ENCODE measurements at places on chromosomes 12 and 14.

DNA sequence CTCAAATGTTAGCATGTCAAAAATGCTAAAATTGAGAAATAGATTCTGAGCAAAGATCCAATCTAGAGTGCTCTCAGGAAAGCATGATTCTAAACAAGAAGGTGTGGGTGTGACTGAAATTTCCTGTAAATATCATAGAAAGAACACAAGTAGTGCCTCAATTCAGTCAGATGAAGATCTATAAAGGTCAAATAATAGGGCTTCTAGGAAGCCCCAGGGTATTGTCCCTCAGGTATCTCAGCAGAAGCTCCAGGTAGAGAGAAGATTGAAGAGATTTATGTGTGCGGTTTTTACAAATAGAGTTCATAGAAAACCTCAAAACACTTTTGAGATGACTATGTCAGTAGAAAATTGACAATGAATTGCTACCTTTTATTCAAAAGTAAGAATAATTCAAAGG, 13.0 kb downstream of the KLRD1 start:
- DNase-seq: no peak

DNA sequence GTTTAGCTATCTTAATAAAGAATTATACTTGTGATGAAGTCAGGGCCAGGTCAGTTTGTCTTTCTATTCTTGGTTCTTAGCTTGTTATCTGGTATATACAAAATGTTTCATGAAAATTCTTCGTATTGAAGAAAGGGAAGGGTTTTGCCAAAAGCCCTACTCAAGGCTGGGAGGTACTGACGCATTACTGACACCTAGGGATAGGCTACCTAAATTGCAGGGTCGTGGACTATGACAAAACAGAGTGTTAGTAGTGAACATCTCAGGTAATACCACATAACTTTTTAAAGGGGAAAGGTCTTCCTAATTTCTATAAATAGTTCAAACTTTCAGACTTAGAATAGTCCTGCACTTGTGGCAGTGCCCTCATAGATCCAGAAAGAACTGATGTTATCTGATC, 246.3 kb downstream of the RGS6 start:
- no peak for DNase-seq

DNA sequence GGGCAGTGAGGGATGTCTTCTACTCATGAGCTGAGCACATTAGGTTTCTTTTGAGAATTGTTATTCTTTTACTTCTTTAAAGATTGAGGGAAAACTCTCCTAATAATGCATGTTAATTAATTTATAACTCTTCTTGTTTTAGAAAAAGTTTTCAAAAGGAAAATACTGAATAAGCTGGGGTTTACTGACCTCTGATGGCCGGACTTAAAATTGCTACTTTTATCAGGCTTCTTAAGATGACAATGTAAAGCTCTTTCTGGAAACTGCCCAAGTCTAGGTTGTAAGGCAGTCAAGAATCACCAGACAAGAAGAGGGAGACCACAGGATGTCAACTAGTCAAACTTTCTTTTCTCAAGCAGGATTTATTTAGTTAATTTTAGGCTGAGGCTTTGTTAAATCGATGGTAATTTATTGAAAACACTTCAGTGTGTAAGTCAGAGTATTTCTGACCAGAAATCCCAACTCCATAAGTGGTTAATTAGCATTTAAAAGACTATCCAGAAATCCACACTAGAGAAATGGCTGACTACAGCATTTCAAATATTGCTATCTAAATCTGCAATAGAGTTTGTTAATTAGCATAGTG, 82.1 kb downstream of the AVPR1A start:
- no peak for DNase-seq

- DNase-seq: no peak
These were observed 7.5 kb upstream of the WSB2 start for GRCh38 chr12:118068445-118068844.

GRCh38 chr14:89304561-89304960, 112.5 kb downstream of the FOXN3 start:
- no peak for DNase-seq

DNA sequence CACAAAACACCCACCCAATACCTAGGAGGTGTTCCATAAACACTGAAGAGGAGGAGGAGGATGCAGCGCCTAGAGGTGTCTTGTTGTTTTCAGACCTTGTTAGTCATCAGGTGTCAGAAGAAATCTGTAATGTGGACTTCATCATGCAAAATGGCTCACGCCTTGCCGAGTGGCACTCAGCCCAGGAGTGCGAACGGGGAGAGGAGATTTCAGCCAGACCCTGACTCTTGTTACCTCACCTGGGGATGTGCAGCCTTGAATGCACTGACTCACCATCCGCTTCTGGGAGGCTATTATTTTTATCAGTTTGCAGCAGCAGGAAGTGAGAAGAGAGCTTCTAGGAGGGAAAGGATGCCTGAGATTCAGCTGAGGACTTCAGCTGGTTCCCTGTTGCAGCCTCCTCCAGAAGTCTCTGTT, 48.2 kb upstream of the PLXNC1 start:
- DNase-seq: no peak

DNA sequence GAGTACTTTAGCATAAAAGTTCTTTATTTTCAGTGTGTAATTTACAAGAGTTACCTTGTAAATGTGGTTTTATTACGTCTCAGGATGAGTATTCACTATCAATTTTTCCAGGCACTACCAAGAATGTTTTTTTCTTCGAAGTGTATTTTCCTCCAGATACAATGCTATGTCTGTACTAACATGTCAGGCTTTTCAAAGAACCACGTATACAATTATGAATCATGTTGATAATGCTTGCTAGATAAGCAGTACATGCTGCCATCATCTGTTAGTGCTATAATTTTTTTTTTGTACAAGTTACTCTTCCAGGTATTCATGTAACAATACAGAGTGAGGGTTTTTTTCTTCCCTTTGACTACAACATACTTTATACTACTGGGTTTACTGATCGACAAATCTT, 5.6 kb upstream of the KANSL2 start:
- no peak for DNase-seq

- no peak for DNase-seq
These were observed 133.6 kb downstream of the TTLL5 start for GRCh38 chr14:75794615-75795038.

DNA sequence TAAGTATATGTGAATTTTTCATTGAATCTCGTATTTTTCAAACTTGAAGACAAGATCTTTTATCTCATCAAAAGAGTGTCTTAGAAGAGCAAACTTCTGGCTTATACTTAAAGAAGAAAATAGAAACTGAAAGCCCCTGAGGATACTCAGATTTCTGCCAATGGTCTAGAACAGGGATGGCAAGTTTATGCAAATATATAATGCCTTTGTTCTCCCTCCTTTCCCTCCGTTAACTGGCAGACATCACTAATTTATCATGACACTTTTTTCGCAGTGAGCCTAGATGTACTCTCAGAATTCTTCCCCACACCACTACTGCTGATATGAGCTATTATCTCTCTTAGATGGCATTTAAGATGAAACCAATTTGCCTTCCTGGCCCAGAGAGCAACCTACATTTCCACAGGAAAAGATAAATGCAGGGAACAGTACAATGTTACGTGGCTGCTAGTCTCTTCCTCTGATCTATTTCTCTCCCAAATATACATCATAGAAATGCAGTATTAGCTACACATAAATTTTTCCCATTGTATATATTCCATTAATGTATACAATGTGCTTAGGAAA, 40.0 kb upstream of the DAAM1 start:
- DNase-seq: no peak

DNA sequence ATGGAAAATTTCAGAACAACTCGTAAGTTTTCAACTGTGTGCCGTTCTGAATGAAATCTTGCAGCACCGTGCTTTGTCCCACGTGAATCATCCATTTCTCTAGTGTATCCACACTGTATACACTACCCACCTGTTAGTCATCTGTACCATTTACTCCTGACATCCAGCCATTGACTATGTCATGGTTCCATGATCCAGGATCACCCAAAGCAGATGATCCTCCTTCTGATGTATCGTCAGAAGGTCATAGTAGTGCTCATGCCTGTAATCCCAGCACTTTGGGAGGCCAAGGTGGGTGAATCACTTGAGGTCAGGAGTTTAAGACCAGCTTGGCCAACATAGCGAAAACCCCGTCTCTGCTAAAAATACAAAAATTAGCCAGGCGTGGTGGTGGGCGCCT, 122.9 kb downstream of the PPHLN1 start:
- DNase-seq: no peak

GRCh38 chr14:73264080-73264884, 27.0 kb downstream of the PAPLN start:
- DNase-seq: no peak

GRCh38 chr14:100692859-100693558, 33.7 kb upstream of the DLK1 start:
- no peak for DNase-seq

DNA sequence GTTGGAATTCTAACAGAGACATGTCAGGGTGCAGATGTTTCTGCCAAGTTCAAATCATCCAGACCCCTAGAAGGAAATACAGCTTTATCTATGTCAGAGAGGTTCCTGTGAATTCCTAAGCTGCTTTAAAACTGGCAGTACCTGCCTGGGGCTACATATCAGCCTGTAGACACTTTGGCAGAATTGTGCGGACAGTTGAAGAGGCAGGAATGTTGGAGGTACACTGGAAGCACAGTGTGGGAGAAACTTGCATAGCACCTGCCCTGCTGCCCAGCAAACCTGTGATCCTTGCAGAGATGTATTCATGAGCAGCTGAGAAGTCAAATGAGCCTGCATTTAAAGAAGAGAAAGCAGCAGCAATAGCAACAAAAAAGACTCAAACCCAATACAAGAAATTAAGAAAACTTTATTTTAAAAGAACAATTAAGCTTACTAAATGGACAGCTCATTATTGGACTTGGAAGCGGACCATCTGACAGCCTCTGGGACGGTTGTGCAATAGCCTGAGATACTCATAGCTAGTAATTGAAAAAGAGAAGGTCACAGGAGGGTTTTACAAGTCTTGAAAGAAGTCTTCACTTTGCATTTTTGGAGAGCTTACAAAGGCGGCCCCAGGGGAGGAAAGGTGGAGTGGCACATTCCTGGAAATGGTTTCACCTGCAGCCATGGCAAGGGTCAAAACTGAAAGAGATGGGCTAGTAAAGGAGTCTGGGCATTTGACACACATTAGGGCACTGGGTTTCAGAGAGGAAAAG, 280.9 kb upstream of the FLRT2 start:
- DNase-seq: no peak

- DNase-seq: no peak
These were observed 1320.5 kb upstream of the SEL1L start for GRCh38 chr14:82854131-82854530.

- no peak for DNase-seq
These were observed 612.7 kb upstream of the ATP2B1 start for GRCh38 chr12:90321369-90321768.

DNA sequence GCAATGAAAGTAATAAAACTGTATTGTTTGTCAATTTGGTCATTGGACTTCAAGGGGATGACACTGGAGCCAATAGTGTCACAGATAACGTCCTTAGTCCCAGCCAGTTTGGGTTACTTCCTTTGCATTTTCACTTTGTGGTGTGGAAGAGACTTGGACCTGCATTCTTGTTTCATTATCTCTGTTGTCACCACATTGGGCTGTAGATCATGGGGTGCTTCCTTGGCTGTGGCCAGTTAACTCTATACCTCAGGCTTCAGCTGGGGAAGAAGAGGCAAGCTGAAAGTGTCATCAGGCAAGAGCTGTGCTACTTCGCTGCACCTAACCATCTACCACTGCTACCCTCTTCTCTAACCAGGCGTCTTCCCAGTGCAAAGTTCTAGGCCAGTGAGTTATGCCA, 15.1 kb upstream of the CISTR start:
- no peak for DNase-seq

GRCh38 chr14:67514203-67514607, 18.9 kb upstream of the PLEKHH1 start:
- no peak for DNase-seq

GRCh38 chr12:54658306-54659264, 10.4 kb upstream of the DCD start:
- peak; percentile 5 for DNase-seq

DNA sequence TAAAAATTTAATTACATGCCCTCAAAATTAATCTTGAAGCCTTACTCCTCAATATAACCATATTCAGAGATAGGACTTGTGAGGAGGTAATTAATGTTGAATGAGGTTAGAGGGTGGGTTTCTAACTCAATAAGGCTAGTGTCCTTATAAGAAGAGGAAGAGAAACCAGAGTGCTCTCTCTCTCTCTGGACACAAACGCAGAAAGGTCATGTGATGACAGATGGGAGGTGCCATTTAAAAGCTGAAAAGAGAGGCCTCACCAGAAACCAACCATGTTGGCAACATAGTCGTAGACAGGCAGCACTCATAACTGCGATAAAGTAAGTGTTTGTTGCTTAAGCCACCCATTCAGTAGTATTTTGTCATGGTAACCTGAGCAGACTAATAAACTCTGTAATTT, 378.5 kb upstream of the LMO3 start:
- DNase-seq: no peak

- no peak for DNase-seq
These were observed 26.4 kb downstream of the MOK start for GRCh38 chr14:102278631-102278935.

All from activated CD4-positive, CD25-positive, alpha-beta regulatory T cell treated with anti-CD3 and anti-CD28 coated beads, Interleukin-2, amount 50 U/mL, for 16 hours (primary cell).